ENCODE measurements at places on chromosomes 5 and 9.

- DNase-seq = no peak
These were observed 239.4 kb downstream of the LURAP1L start for GRCh38 chr9:13013991-13014883.

DNA sequence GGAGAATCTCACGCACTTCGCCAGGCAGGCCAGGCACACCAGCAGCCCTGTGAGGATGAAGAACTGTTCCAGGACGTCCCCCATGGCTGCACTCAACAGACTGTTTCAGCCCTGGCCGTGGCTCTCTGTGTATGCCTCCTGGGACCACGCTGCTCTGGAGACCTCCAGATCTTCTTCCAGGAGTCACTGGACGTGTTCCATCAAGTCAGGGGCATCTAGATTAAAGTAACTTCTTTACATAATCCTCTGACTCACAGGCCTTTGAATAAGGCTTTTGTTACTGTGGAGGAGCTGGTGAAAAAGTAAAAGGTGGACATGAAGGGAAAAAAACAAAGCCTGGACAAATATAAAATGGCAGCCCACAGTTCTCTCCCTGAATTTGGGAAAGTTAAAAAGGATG lies at the start of gene HSD17B3:
TSS of gene HSD17B3 (minus strand) at position 156 of the 400 bp plus-strand sequence. CDS start at position 84, 72 bp downstream.
- DNase-seq = no peak

- no peak for DNase-seq
These were observed 744 bp upstream of the HMGCS1 start for GRCh38 chr5:43313854-43314457.

- DNase-seq = peak; percentile 100
These were observed 97.2 kb downstream of the SH3TC2 start for GRCh38 chr5:148965511-148966265.

DNA sequence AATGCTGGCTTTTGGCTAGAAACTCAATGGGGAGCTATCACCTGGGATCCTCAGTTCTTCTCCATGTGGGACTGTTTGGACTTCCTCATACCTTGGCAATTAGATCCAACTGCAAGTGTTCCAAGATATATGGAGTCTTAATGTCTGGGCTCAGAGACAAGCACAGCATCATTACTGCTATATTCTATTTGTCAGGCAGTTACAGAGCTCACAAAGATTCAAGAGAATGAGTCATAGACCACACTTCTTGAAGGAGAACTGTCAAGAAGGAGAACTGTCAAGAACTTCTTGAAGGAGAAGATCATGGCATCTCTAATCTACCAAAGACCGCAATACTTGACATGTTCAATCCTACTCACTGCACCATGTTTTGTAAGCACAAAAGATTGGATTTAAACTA lies 106.8 kb upstream of the NREP start:
- no peak for DNase-seq

DNA sequence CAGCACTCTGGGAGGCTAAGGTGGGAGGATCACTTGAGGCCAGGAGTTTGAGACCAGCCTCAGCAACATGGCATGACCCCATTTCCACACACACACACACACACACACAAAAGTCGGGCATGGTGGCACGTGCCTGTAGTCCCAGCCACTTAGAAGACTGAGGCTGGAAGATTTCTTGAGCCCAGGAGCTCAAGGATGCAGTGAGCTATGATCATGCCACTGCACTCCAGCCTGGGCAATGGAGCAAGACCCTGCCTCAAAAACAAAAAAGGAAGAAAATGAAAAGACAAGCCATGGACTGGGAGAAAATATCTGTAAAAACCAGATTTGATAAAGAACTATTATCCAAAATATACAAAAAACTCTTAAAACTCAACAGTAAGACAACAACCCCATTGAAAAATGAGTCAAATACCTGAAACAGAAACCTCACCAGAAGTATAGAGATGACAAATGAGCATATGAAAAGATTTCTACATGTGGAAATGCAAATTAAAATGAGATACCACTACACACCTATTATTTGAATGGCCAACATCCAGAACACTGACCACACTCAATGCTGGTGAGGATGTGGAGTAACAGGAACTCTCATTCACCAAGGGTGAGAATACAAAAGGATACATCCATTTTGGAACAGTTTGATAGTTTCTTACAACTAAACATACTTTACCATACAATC lies 24.7 kb downstream of the DNAJA1 start:
- no peak for DNase-seq

DNA sequence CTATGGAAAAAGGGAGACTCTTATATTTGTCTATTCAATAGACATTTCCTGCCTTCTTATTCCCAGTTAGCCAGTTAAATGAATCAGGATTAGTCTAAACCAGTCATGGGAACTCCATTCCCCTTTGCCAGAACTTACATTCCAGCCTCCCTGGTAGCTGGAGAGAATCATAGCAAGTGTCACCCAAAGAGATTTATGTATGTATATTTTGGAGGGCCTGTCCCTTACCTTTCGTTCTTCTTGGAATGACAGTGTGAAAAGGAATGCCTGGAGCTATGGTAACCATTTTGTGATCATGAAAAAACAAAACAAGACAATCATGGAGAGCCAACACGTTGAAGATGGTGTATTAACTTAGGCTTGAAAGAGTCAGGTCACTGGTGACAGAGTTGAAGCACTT lies 627.7 kb downstream of the CCDC171 start:
- DNase-seq = peak; percentile 67

- no peak for DNase-seq
These were observed 8.1 kb downstream of the MCIDAS start for GRCh38 chr5:55218967-55219366.

GRCh38 chr5:155274484-155274883 lies 260.9 kb downstream of the KIF4B start:
- DNase-seq = no peak

DNA sequence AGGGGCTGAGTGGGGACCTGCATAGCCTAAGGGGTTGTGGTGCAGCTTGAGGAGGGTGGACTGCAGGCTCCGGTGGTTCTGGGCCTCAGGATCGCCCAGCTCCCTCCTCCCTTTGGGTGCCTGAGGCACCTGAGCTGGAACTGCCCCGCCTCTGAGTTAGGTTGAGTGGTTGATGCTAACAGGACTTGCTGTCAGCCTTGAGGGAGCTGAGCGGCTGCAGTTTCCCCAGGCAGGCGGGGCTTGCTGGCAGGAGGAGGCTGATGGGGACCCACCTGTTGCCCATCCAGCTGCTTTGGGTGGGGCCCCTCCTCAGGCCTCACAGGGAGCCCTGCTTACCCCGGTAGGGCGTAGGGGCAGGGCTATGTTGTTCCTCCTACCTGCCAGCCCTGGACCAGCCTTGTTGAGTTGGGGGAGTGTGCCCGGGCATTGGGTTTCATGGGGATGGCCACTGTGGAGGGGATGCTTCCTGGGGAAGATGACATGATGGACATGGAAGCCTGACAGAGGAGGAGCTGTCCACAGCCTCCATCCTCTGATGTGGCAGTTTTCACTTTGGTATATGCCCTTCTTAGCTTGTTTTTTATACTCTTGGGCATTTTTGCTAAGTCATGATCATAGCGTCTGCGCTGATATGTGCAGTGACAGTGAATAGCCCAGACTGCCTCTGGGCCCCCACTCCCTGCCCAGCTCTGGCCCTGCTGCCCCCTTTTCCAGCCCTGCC lies 14.3 kb downstream of the WNK2 start:
- DNase-seq = no peak

DNA sequence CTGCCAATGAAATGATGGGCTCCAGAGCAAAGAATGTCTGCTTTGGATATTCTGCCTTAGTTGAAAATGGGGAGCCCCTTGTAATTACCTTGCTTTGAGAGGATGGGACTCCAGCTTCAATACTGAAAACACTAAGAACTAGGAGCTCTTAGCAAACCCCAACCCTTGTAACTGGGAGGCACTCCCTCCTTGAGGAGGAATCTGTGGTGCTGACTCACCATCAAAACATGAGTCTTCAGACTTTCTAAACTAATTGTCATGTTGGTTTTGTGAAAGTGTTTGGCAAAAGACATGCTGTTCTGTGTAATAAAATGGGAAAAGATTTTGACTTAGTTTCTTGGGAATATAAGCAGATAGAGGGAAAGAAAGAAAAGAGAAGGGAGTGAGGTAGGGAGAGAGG lies 91.9 kb upstream of the PTPRD start:
- DNase-seq = no peak

GRCh38 chr5:172695232-172696054 lies 54.4 kb downstream of the NEURL1B start:
- DNase-seq = no peak

- no peak for DNase-seq
These were observed 3.9 kb downstream of the GABRA1 start for GRCh38 chr5:161851691-161852299.

GRCh38 chr5:540071-540905 lies 16.0 kb upstream of the SLC9A3 start:
- no peak for DNase-seq

- DNase-seq = peak; percentile 16
These were observed 82.9 kb upstream of the ALDH1B1 start for GRCh38 chr9:38309324-38310195.

DNA sequence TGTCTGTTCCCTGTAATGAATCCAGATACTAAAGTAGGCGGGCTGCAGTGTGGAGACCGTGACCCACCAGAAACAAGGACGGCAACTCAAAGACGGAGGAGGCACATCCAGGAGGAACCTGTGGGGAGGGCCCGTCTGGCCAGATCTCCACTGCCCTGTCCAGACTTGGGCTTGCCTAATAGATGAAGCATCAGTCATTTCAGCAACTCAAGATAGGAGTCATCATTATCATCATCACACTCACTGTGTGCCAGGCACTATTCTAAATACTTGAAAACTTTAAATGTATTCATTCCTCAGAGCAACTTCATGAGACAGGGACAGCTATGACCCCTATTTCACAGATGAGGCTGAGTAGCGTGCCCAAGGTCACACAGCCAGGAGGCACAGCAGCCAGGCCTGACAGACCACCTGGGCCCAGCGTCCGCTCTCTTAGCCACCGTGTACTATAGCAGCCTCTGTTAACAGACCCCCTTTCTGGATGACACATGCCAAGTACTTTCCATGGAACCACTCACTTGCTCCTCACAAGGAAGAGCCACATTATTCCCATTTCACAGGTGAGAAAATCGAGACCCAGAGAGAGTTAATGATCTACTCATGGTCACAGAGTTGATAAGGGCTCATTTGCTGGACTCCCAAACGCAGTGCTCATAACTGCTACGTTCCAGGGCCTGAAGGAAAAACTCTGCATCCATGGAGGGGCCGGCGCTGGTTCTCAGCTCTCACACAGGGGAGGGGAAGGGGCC lies 4.9 kb upstream of the IL4 start:
- no peak for DNase-seq

DNA sequence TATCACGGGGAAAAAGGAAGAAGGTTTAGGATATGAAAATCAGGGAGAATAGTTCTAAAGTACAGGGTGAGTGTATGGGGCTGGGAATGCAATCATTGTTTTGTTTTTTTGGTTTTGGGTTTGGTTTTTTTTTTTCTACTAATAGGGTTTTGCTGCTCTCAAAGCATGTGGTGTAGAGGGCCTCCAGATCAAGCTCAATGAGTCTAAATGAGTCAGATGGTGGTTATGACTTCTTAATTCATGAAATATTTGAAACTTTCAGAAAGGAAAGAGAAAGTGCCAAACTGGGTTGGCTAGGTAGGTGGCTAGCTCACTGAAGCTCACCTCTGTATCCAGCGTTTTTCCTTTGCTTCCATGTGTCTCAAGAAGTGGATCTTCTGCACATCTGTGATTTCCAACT lies 10.7 kb downstream of the OR1L8 start:
- no peak for DNase-seq

DNA sequence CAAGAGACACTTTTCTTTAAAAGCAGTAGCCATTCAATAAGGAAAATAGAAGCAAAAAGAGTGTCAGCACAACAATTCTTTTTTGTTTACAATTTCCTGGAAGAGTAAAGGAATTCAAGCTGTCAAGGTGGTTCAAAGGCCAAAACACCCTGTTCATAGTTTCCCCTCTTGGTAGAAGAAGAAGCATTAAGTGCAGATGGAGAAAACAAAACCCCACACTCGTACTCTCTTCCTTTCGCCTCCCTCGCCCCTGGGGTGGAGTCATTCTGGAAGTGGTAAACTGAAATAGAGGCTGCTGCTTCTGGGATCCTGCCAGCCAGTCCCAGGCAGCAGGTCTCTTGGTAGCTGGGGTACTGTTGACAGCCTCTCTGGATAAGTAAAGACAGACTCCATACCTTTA lies 105.0 kb downstream of the ANKRD55 start:
- no peak for DNase-seq

GRCh38 chr9:106619211-106619610 lies 243.8 kb upstream of the ZNF462 start:
- no peak for DNase-seq

- DNase-seq = peak; percentile 72
These were observed 28.7 kb downstream of the CDKN2A start for GRCh38 chr9:21965401-21965951.

DNA sequence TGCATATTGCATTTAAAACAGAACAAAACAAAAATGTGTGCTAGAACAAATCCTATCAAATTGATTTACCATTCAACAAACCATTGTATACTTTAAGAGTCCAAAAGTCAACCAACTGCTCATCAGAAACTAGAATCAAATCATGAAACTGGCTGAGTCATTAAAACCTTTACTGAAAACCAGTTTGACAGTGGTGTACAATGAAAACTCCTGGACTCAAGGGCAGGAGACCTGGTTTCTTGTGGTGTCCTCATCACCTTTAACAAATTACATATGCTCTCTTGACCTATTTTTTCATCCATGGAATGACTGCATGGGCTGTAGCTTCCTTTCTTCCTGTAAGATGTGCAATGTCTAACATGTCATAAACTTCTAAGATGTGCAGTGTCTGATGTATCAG lies 315.3 kb upstream of the SLC30A5 start:
- no peak for DNase-seq

DNA sequence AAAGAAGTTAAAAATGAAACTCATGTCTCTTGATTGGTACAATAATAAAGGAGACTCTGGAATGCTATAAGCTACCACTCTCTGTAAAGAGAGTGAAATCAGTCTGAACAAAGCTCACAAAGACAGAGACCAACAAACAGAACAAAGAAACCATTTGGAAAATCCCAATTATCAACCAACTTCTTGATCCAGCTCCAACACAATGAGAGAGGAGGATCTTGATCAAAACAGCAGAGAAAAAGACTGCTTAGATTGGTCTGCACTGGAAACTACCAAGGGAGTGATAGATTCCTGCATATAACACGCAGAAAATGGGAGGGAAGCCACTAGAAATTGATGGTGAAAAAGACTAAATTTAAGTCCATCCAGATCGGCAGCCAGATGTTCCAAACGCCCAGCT lies 23.1 kb upstream of the RNF38 start:
- no peak for DNase-seq

GRCh38 chr5:67880511-67880805 lies 335.1 kb upstream of the PIK3R1 start:
- no peak for DNase-seq

GRCh38 chr9:85425153-85425611 lies 316.6 kb downstream of the AGTPBP1 start:
- DNase-seq = peak; percentile 5
